ENCODE measurements at places on chromosomes 16 and 17.

- no peak for DNase-seq
These were observed 7.2 kb downstream of the PFAS start for GRCh38 chr17:8256291-8256690.

DNA sequence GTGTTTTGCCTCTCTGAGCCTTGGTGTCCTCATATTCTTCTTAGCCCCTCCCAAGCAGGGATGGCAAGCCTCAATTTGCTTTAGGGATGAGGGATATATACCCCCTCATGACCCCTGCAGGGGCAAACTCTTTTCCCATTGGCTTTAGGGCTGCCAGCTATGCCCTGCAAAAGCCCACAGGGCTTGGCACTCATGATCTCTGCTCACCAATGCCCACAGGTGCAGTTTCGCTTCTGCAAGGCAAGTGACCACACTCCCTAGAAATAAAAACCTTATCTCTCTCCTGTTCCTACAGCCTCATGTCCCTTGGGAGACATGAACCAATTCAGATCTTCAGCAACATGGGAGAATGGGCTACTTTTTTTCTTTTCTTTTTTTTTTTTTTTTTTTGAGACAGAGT lies 8.8 kb downstream of the BEAN1 start:
- DNase-seq, result no peak

- DNase-seq, result no peak
These were observed 151.2 kb downstream of the IRX5 start for GRCh38 chr16:55081622-55082590.

- DNase-seq, result no peak
These were observed 21.3 kb downstream of the C16orf74 start for GRCh38 chr16:85729452-85730185.

GRCh38 chr17:82232876-82233785 lies 4.3 kb downstream of the SLC16A3 start:
- DNase-seq, result no peak

GRCh38 chr17:13329421-13329820 lies 272.3 kb downstream of the HS3ST3A1 start:
- no peak for DNase-seq

GRCh38 chr16:70160821-70161220 lies 12.8 kb upstream of the CLEC18C start:
- no peak for DNase-seq

- DNase-seq, result no peak
These were observed 2.7 kb upstream of the MLLT6 start for GRCh38 chr17:38702166-38702915.

- no peak for DNase-seq
These were observed 49.4 kb downstream of the GDE1 start for GRCh38 chr16:19472482-19472881.

GRCh38 chr17:75691801-75692626 lies 24.9 kb downstream of the SAP30BP start:
- DNase-seq, result no peak

DNA sequence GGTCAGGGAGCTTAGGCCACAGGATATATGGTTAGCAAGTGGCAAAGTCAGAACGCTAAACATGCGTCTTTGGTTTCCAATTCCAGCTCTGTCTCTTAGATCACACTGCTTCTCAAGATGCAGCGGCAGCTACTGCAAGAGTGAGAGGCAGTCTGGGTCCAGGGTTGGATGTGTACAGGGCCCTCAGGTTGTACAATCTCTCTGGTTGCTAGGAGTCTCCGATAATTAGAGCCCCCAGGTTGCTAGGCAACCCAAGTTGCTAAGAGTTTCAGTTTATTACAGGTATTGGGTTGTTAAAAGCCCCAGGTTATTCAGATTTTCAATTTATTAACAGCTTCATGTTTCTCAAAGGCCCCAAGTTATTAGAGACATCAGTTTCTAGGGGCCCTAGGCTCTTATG lies 15.5 kb upstream of the SPACA3 start:
- DNase-seq, result no peak

DNA sequence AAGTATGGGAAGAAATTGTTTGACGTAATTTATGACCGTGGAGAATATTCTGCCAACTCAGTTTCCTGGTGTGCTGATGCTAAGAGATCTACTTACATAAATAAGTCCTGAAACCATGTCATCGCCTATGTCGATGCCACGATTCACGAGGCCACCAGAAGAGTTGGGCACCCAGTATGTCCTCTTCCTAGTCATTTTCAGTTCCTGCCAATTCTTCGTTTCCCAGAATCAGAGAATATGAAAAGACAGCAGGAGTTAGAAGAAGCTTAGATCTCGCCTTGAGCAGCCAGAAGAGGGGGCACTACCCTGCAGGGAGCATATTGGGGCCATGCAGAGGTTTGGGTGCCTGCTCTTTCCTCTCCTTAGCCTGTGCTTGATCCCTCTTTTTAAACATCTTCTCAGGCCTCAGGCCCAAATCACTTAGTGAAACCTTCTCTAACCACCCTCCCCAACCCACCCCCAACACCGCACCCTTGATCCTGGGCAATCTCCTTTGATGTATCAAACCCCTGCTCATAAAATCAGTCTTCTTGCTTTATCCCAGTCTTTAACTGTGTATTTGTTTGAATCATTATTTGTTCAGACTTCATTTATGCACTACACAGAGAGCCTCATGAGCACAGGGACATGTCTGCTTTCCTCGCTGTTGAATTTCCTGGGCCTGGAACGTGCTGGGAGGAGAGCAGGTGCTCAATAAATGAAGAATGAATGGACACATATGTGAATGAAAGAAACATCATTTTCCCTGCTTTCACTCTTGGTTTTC lies 12.2 kb upstream of the LONP2 start:
- DNase-seq, result no peak

- no peak for DNase-seq
These were observed 32.5 kb downstream of the NMT1 start for GRCh38 chr17:45093444-45094110.

GRCh38 chr17:72976971-72977770 lies 115.3 kb downstream of the SLC39A11 start:
- DNase-seq, result peak; percentile 63

DNA sequence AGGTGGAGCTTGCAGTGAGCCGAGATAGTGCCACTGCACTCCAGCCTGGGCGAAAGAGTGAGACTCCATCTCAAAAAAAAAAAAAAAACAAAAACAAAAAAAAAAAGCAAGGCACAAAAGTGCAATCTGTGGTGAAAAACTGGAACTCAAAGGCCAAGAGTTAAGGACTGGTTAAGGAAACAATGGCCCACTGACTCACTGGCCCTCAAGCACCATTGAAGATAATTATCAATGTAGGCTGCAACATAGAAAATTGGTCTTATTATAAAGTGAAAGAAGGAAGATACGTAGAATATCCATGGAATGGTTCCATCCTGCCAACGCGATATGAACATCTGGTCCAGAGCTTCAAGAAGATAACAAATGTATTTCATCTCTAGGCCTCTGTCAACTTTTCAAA lies 444.2 kb downstream of the SOX9 start:
- DNase-seq, result no peak

All from kidney epithelial cell (primary cell).